Activated naive CD4-positive, alpha-beta T cell treated with anti-CD3 and anti-CD28 coated beads, Interleukin-2, amount 50 U/mL, for 16 hours (primary cell): ENCODE measurements at places on chromosomes 11 and 22.

GRCh38 chr22:42772647-42773046 lies 52.0 kb upstream of the A4GALT start:
- DNase-seq, result no peak

DNA sequence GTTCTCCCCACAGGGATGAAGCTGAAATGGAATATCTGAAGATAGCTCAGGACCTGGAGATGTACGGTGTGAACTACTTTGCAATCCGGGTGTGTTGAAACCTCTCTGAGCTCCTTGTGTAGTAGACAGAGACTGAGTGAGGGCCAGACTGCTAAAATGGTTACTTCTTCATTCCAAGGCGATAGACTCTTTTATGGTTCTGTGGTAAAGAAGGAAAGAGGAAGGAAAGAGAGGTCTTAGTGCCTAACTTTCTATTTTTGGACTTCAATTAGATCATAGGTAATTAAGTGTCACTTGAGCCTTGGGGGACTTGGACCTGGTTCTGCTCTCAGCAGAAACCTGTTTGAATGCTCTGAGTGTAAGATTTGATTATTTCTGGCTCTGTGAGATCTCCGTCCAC lies 54.7 kb downstream of the NF2 start:
- no peak for DNase-seq

DNA sequence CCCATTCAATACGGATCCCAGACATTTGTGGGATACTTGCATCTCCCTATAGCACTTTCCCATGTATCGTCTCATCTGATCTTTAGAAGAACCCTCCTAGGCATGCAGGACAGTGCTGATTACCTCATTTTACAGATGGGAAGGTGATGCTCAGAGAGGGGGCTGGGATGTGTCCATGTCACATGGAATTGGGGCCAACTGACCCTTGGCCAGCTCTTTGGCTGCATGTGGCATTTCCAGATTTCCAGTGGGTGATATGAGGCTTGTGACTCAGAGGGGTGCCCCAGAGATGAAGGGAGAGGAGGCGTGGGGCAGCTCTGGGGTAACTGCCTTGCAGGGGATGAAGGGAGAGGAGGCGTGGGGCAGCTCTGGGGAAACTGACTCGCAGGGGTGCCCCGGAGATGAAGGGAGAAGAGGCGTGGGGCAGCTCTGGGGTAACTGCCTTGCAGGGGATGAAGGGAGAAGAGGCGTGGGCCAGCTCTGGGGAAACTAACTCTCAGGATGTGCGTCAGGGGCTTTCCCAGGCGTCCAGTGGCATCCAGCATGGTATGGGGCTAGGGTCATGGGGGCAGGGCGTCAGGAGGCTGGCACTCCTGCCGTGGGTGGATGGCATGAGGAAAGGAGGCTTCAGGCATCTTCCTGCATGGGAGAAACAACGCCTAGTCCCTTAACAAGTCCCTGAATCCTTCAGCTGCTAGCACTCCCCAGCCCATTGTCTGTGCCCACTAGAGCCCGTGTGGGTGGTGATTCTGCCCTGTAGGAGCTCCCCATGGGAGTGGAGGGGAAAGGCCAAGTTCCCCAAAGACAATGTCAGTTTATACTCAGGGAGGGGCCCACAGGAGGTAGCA lies 11.9 kb upstream of the CERK start:
- no peak for DNase-seq

- no peak for DNase-seq
Measured at GRCh38 chr11:34971928-34972327, 55.5 kb downstream of the PDHX start.

DNA sequence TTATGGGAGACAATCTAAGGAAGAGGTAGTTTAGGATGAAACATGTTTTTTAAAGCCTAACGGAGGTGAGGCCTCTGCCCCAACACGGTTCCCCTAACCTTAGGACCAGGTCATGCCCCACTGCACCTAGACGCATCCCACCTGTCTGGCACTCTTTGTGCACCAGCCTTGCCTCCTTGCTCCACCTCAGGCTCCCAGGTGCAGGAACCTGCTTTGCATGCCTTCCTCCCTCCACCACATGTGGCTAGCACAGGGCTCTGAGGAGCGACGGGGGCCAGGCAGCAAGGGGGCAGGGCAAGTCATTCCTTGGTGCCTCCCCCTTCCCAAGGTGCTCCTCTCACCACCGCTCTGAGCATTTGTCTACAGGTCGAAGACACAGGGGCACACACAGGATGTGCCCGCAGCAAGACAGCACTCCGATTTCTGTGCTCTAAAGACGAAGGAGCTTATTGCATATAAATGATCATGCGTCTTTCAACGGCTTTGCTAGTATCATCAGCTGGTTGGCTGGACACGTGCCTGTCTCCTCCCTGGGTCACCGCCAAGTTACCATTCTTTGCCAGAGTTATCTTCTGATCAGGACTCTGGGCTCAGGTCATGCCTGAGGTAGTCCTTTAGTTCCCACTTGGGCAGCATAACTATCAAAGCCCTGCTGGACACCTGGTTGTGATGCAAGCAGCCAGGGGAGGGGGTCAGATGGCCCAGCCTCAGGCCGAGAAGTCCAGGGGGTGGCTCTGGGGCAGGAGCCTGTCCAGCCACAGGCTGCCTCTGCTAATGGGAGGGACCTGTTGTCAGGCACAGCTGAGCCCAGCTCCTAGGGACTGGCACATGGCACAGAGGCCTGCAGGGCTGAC lies 172.0 kb upstream of the NTM start:
- DNase-seq, result no peak

- DNase-seq, result no peak
Measured at GRCh38 chr11:134120921-134121526, 52.2 kb downstream of the JAM3 start.

DNA sequence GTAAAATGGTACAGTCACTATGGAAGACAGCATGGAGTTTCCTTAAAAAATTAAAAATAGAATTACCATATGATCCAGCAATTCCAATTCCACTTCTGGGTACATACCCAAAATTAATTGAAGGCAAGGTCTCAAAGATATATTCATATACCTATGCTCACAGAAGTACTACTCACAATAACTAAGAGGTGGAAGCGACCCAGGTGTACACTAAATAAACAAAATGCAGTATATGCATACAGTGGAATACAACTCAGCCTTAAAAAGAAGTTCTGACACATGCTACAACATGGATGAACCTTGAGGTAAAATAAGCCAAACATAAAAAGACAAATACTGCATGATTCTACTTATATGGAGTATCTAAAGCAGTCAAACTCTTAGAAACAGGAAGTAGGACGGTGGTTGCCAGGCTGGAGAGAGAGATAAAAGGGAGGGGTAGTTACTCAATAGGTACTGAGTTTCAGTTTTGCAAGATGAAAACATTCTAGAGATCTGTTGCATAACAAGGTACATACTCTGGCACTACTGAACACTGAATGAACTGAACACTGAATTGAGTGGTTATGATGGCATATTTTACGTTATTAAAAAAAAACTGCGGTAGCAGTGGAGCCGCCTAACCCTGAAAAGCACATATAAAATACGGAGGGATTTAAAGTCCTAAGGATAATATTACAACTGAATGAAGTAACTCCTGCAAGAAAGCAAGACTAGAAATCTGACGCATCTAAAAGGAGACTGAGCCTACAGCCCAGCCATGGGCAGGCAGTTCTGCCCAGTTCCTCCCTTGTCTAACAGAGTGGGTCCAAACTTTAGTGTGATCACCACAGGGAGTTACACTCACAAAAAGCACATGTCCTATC lies 12.8 kb downstream of the DGCR2 start:
- peak; percentile 46 for DNase-seq
